Stimulated activated CD8-positive, alpha-beta memory T cell treated with anti-CD3 and anti-CD28 coated beads, Interleukin-4, amount 100 ng/mL, for 24 hours (primary cell): ENCODE measurements at places on chromosomes 2 and 18.

DNA sequence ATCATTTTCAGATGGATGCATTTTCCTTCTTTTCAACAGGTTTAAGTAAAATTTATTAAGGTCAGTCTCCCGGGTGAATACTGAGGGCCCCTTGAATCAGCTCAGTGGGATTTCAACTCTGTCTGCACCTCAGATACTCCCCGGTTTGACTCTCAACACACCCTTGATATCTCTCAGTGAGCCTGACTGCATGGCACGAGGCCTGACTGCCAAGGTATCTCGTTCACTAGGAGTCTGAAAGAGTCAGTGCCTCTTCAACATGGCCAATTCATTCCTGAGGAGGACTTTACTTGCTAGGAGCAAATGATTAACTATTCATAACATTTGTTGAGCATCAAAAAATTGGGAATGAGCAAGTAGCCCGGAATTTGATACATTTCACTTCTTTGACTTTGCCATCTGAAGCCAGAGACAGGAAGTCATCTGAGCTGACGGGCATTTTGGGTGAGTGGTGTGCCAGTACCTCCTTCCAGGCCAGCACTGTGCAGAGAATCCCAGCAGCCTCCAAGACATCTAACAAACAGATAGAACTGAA lies 81.0 kb downstream of the VAPA start:
- DNase-seq = no peak

DNA sequence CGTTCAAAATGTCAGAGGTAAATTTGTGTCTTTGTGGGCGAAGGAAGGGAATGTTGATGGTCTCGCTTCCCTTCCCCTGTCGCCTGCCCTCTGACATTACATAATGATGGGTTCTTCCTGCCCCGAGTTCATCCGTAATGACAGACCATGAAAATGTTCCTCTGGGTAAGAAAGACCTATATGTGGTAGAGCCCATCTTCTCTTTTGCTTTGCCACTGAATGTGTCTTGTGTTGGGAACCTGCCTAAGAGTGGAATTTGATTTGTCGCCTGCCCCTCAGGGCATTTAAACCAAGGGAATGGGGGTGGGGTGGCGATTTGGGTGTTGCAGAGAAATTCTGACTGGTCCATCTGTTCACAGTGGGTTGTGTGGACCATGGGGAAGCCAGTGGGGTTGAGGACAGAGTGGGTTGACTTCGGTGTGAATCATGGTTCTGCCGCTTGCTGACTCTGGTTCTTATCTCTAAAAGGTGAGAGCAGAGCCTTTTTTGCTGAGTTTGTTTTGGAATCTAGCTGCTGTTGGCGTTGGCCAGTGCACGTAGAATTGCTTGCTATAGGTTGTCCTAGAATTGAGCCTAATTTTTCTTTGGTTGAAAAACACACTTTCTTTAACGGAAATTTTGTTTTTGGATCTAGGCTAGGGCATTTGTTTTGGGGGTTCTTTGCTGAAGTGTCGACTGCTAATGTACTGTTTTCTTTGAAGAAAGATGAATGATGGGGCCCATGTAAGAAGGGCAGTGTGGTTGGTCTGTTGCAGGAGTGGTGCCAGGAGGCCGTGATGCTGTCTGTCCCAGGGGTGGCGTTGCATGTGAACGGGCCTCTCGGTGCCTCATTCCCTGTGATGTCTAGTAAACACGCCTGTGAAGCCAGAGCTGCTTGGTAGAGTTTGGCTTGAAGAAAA lies 1.3 kb downstream of the INPP4A start:
- DNase-seq = no peak

DNA sequence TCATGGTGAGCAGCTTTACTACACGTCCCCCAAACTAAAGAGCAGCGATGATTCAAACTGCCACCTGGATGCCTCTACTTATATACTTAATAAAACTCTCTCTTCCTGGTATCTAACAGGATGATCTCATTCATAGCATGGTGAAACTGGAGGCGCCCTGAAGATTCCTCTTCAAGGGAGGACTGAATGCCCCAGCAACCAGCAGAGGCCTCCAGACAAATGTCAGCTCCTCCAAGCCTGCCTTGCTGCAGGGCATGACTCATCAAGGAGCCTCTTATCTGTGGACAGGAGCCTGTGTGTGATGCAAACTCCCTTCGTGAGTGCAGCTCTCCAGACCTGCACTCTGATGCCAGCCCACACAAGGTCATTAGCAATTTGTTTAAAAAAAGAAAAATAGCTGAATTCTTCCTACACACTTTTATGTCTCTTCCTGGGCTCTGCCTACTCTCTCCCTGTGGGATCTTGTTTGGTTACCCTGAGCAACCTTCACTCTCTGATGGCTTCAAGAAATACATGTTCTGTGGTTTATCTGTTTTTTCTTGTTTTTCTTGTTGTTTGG lies 30.2 kb downstream of the LONRF2 start:
- DNase-seq = peak; percentile 18

DNA sequence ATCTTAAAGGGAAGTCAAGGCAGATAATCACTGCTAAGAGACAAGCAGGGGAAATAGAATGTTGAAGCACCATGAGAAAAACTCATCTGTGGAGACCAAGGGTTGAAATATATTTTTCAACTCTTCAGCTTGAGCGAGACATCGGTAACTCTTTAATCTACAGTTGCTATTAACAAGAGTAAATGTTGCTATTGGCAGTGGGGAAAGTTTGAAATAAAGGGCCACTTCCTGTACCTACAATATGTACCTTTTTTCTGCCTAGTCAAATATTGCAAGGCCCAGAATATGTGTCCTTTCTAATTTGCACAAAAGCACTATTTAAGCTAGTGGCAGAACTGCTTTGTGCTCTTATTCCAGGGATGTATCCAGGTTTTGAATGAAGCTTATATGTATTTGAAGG lies 65.8 kb downstream of the EFEMP1 start:
- DNase-seq = no peak

DNA sequence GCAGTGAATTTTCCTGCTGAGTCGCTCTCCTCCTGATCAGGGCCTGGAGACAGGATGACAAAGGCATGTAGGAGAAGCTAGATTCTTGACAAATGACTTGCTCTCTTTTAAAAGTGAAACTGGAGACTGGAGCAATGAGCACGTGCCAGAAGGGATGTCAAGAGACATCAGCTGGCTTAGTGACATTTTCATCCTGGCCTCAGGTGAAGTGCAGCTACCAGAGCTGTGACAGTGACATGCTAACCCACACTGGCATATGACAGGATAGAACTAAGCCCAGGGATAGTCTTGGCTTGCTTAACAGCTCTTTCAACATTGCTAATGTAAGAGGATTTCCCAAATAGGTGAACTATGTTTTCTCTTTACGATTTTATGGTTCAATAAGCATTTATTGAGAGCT lies 757.5 kb upstream of the DDX18 start:
- no peak for DNase-seq

GRCh38 chr2:136693966-136694365 lies 71.4 kb upstream of the THSD7B start:
- no peak for DNase-seq

- DNase-seq = no peak
Measured at GRCh38 chr2:25794544-25795276, 83.6 kb downstream of the ASXL2 start.

DNA sequence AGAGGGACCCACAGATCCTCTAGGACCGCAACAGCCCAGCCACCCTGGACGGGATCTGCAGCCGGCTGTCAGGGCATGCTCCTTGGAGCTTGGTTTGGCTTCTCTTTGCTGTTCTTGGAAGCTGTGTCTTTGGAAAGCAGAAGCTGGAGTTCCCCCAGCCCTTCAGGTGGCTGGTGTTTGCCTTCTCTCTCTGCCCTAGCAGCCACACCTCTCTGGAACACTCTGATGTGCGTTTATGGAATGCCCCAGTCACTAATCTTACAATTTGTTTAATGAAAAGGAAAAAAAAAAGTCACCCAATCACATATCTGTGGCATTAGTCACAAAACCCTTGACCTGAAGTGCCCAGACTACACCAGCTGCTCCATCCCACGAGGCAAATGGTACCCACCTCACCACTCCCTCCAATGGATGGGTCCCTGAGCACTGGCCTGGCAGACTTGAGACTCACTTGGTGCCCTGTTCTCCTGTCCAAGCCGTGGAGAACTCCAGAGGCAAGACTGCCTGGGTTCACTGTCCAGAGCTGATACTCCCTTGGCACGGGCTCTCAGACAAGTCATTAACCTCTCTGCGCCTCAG lies 70.2 kb upstream of the DAPL1 start:
- DNase-seq = no peak

DNA sequence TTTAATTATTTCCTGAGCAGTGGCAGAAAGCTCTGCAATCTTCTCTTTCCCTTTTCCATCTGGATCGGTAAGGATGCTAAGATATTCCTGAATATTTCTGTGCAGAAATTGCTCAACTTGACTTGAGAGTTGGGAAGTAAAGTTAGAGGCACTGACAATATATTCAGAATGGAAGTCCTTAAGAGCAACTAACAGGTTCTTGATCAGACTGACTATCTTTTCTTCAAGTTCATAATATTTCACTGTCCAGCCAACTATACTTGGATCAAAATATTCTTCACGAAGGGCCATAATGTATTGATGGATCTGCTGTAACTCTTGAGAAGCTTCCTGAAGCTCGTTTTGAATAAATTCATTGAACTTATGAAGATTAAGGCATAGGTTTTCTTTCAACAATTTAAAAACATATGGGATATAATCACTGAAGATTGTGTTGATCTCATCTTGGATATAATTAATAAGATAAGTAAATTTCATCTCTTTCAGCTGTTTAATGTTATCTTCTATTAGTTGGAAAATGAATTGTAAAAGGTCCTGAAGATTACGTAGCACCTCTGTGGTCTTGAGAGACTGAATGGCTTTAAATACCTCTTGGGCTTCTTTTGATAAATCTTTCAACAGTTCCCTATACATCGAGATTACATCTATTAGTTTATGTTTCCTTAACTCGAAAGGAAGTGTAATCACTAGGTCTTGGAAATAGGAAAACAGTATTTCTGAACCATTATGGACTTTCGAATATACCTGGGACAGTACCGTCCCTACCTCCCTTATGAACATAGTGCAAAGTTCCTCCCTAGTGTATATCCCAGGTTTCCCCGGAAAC lies 41.7 kb downstream of the APOB start:
- DNase-seq = no peak

DNA sequence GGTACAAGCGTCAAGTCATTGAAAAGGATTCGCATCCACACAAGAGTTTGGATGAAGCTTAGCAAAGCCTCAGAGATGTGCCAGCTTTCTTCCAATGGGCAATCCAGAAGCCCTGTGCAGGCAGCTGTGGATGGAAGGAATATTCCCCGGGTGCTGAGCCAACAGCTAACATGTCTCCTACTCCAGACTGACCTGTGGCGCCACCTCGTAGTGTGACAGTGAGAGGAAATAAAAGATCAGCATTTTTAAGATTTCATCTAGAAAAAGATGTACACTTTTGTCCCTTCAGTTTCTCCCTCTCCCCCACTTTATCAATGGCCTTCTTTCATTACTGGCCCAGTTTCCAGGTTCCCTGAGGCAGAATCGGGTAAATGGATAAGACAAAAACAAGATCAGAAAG lies 48.9 kb upstream of the SPATS2L start:
- no peak for DNase-seq

GRCh38 chr2:69634196-69634821 lies 9.2 kb downstream of the AAK1 start:
- no peak for DNase-seq

GRCh38 chr2:216316743-216317142 lies 55.5 kb downstream of the MARCHF4 start:
- no peak for DNase-seq

- DNase-seq = no peak
Measured at GRCh38 chr18:39801010-39801409, 2154.0 kb upstream of the PIK3C3 start.

- no peak for DNase-seq
Measured at GRCh38 chr2:120219291-120219690, 3.9 kb downstream of the TMEM185B start.

DNA sequence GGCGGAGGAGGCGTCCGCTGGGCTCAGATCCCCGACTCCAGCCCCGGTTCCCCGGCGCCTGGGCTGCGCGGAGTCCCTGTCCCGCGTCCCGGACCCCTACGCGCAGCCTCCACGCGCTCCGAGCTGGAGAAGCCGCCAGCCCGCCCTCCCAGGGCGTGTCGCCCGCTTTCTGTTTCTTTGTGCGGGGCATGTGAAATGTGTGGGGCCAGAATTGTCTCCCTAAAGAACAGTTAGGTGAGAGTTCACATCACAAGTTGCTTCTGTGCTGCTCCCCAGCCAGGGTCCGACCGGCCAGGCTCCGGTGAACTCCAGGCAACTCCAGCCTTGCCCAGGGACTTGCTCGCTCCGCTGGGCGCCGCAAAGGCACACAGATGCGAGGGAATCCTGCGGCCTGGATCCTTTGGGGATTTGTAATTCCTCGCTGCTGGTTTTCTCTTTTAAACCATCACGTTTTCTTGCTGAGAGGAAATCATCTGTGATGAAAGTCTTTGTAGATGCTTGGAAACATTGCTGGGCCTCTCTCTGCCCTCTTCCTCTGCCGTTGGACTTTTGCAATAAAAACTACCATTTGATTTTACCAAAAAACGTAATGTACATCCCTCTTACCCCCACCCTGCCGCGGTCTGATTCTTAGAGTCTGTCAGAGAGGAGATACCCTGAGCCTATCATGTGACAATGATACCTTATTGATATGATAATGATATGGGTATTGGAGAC lies 631 bp downstream of the GYPC start:
- no peak for DNase-seq

GRCh38 chr2:237698358-237698694 lies 70.9 kb downstream of the LRRFIP1 start:
- DNase-seq = no peak

DNA sequence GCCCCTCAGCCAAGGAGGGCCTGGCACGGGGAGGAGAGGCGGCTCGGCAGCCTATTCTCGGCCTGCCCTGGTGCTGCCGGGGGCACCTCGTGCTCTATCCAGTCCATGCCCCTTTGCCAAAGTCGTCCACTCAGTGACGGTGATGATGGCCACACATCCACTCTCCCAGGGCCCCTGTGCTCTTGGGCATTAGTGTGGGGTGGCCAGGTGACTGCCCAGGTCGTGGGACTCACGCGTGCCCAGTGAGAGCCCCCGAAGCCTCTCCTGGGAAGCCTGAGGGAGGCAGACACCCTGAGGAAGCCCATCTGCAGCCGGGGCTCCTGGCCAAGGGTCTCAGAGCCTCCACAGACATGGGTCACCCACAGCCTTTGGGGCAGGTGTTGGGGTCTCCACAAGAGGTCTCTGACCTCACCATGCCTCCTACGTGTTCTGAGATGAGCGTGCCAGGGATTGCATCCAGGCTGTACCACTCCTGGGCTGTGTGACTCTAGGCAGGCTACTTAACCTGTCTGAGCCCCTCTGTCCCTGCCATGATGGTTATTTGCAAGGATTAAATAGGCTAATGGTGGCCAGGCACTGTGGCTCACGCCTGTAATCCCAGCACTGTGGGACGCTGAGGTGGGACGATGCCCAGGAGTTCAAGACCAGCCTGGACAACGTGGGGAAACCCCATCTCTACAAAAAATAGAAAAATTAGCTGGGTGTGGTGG lies 12.9 kb downstream of the RAMP1 start:
- no peak for DNase-seq

DNA sequence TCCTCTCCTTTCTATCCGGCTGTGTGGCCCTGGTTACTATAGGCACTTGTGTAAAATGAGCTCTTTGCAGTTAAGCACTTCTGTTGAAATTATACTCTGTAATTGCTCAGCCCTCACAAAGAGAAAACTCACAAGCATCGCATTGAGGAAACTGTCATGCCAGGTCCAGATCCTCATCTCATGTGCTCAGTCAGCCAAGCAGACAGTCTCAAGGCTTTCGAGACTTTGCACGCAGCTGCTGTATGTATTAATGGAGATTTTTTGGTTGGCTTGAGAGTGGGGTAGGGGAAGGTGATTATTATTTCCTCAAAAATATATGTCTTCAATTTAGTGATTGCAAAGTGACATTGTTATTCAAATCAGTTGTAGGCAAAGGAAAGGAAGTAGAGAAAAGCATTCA lies 33.0 kb upstream of the PHLPP1 start:
- DNase-seq = no peak
